Stimulated activated CD4-positive, alpha-beta T cell treated with anti-CD3 and anti-CD28 coated beads, Interleukin-1b, Interleukin-23, amount 100 ng/mL, for 1 hour (primary cell): ENCODE measurements at places on chromosomes 7 and 10.

- no peak for DNase-seq
These were observed 131.6 kb downstream of the PDE1C start for GRCh38 chr7:31938650-31939049.

DNA sequence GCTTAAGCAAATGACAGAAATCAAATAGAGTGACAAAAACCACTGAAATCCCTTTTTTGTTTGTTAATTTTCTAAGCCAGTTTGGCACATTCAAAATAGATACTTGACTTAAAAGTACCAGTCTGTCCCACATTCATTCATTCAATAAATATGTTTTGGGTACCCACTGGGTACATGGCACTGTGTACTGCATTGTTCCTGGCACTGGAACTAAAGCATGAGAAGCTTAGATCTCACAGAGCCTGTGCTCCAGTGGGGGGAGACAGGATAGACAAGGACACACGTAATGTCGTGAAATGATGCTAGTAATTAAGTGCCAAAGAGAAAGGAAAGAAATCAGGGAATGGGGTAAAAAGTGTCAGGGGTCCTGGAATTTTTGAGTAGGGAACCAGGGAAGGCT is 13.0 kb downstream of the MTURN start:
- DNase-seq = no peak

GRCh38 chr10:1377740-1378397 is 321.7 kb downstream of the WDR37 start:
- no peak for DNase-seq

GRCh38 chr10:91006752-91007346 is 86.0 kb upstream of the ANKRD1 start:
- no peak for DNase-seq

GRCh38 chr10:91616137-91616536 is 16.7 kb downstream of the PPP1R3C start:
- DNase-seq = no peak

- no peak for DNase-seq
These were observed 2.8 kb downstream of the CAMK2G start for GRCh38 chr10:73871295-73872189.

- no peak for DNase-seq
These were observed 85.4 kb downstream of the CDK14 start for GRCh38 chr7:90681336-90682022.

GRCh38 chr7:78148166-78148894 is 349.8 kb downstream of the PHTF2 start:
- no peak for DNase-seq

GRCh38 chr7:142030848-142031247 is 35.2 kb downstream of the MGAM start:
- no peak for DNase-seq

- DNase-seq = no peak
These were observed 70.7 kb upstream of the EZH2 start for GRCh38 chr7:148954766-148955165.

DNA sequence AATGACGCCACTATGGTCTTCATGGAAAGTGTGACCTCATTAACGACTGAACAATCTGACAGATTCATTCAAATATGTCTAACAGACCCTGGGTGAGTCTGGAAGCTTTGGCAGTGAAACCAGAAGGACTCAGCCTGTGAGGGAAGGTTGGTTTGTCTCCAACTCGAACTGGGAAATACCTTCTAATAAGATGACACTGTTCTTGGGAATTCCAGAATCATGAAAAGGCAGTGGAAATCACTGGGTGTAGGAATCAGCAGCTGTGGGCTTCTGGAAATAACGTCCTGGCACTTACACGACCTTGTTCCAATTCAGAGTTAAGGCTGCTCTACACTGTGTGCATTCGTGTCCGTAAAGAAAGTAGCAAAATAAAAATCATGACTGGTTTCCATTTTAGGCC is 75.1 kb downstream of the DGKI start:
- DNase-seq = no peak

GRCh38 chr10:336247-336646 is 201.0 kb downstream of the ZMYND11 start:
- DNase-seq = no peak

DNA sequence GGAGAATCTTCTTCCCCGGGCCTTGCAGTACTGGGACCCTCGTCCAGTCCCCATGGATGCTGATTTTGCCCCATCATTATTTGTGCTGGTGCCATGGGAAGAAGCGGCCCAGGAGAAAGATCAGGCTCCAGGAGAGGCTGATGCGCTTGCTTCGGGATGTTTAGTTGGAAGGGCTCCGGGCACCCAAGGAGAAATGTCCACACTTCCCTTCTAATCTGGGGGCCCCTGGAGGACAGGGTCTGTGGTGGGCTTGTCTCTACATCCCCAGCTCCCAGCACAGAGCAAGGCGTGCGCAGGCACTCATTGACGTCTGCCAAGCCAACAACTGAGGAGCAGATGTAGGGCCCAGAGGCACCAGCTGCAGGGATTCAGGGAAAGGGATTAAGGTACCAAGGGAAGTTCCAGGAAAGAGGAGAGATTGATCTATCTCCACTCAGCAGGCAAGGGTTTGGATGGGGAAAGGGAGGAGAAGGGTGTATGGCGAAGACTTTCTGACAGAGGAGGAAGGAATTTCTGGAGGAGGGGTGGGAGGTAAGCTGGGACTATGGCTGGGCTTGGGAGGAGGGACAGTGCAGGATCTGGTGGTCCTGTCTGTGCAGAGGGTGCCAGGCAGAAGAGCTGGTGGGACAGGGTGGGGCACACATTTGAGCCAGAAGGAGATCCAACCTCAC is 38.7 kb upstream of the LEP start:
- no peak for DNase-seq

- no peak for DNase-seq
These were observed 494.0 kb downstream of the TNS3 start for GRCh38 chr7:47087866-47088265.

DNA sequence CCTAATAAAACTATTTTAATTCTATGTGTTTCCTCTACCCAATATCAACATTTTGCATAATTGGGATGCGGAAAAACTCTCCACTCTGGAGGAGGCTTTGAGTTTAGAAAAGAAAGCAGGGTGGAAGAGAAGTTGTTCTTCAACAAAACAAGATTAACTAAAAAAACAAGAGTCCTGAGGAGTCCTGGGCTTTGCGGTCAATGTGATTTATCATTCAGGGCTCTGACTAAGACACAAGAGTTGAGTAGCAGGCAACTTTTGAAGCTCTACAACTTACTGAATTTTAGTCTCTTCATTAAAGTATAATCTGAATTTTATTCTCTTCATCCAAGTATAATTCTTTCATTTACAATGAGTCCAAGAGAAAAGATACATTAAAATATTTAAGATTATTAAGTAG is 18.3 kb upstream of the TMEM26 start:
- DNase-seq = no peak

- DNase-seq = no peak
These were observed 39.3 kb downstream of the RABGEF1 start for GRCh38 chr7:66779669-66780409.

- DNase-seq = no peak
These were observed 20.4 kb upstream of the RHBDD2 start for GRCh38 chr7:75858410-75858809.

DNA sequence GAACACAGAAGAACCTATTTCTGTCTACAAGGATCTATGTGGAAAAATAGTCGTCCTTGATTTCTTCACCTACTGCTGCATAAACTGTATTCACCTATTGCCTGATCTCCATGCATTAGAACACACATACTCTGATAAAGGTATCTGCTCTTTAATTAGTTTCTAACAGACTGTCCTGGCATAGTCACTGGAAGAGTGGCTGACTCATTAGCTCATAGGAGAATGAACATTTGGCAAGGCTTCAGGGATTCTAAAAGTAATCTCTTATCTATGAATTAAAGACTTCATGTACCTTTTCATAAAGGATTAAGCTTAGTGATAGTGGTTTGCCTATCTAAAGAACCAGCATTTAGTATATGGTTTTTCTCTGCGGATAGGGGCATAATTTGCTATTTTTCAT is 4.1 kb downstream of the NHLRC2 start:
- DNase-seq = no peak

GRCh38 chr7:2041496-2042367 is 191.0 kb downstream of the MAD1L1 start:
- DNase-seq = no peak

DNA sequence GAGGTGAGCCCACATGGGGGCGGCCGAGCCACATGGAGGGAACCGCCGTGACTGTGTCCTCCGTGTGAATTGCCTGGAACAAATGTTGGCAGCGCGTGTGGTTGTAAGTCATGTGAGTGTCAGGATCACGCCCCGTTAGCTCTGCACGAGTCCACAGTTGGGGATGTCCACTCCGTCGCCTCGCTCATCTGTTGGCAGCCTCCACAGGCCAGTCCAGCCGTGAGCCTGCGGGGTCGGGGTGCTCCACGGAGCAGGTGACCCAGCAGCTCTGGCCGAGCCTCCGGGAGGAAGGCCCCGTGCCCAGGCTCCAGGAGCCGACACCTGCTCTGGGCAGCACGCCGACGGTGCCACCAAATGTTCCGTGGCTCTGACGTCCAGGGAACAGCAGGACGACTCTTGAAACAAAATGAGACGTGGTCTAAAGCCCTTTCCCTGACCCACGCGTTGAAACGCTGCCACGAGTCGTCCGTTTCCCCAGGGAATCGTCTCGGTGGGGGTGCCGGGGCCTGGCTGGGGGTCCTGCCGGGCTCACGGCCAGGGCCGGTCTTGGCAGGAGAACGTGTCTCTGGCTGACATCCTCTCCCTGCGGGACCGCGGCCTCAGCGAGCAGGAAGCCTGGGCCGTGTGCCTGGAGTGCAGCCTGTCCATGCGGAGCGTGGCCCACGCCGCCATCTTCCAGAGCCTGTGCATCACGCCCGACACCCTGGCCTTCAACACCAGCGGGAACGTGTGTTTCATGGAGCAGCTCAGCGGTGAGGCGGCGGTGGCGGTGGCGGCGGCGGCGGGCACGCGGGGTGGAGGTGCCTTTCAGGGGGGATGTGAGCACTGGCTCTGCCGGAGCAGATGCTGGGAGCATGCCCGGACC is 7.0 kb downstream of the KNDC1 start:
- DNase-seq = no peak

DNA sequence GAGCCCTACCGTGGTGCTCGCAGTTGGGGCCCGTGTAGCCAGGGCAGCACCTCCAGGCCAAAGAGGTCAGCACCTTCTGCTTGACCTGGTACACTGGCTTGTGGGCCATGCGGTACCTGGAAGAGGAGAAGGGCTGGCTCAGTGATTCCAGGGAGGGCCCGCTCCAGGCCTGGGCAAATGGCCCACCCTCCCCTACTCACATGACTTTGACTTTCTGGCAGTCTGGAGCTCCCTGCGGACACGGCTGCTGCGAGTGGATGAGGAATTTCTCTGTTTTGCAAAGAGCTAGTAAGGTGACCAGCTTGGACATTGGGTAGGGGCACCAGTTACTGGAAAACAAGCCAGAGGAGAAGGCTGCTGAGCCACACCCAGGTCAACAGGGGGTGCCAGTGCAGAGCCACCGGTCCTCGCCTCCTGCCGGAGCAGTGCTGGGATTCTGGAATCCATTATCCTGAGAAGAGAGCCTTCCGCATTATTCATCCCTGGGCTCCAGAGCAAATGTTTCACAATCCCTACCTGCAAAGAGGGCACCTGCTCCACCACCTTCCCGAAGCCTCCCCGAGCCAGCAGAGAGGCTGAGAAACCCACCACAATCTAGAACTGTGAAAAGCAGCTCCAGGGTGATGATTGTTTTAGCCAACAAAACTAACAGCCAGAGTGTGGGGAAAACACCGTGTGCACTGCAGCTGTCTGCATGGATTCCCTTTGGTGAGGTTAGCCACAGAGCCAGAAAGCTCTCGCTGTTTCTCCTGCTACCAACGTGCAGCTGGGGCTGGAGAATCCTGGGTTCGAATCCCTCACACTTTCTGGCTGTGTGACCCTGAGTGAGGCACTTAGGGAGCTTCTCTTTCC is 11.8 kb downstream of the MMRN2 start:
- DNase-seq = no peak
